Activated CD4-positive, alpha-beta memory T cell treated with anti-CD3 and anti-CD28 coated beads for 36 hours (primary cell): ENCODE measurements at places on chromosomes 4 and X. TPM values are rescaled to one million over a fixed set of nuclear protein-coding genes. Genes with fewer than 3 reads are reported as not detected.

GRCh38 chr4:79357365-79357764 is 31.5 kb upstream of the NAA11 start:
- no peak for DNase-seq
- H3K4me1 ChIP-seq = no peaks in the 10 kb centered on the region
- H3K27ac ChIP-seq = no peak overlapping the region
- H3K4me3 ChIP-seq = no peak overlapping the region

DNA sequence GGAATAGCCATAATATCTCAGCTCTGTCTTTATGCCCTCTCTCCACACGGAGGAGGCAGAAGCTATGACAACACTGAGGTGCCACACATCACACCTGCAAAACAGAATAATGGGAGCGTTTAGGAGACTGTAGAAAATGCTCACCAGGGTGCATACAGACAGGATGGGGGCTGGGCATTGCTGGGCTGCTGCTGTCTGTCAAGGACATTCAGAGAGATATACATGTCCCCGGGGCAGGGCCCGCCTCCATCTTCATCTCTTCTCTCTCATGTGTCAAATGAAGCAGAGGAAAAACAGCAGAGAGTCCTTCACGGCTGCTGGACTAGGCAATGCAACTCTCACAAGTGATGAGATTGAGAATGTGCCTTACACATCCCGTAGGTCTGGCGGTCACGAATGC is 65.3 kb upstream of the DHRSX start:
- no peak for DNase-seq
- no peaks in the 10 kb centered on the region for H3K4me1 ChIP-seq
- no peaks in the 10 kb centered on the region for H3K27me3 ChIP-seq
- H3K36me3 ChIP-seq = no peaks in the 10 kb centered on the region

- no peaks in the 10 kb centered on the region for H3K4me1 ChIP-seq
- H3K27ac ChIP-seq = no peak overlapping the region
- DNase-seq = no peak
- H3K4me3 ChIP-seq = no peak overlapping the region
- H3K36me3 ChIP-seq = no peaks in the 10 kb centered on the region
Measured at GRCh38 chr4:44983083-44983482, 256.7 kb upstream of the GNPDA2 start.

DNA sequence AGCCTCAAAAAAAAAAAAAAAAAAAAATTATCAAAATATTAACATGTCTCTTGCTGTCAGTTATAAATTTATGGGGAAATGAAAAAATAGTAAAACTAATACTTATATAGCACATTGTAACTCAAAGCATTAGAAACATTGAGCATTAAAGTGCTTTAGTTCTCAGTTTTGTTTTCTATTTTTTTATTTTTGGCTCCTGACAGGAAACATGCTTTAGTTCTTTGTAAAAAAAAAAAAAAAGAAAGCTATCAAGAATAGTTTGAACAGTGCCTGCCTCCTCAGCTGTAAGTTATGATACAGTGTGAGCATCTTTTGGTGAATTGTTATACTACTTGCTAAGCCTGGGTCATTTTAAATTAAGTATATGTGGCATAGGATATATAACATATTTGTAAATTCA is 5.1 kb upstream of the CENPC start:
- H3K27me3 ChIP-seq = no peaks in the 10 kb centered on the region
- no peak overlapping the region for H3K4me3 ChIP-seq
- no peaks in the 10 kb centered on the region for H3K36me3 ChIP-seq
- no peak overlapping the region for H3K27ac ChIP-seq

- H3K36me3 ChIP-seq = no peaks in the 10 kb centered on the region
- H3K27ac ChIP-seq = no peak overlapping the region
Measured at GRCh38 chrX:8390771-8391170, 73.9 kb upstream of the VCX3B start.

GRCh38 chr4:158624889-158625478 is 46.7 kb downstream of the C4orf46 start:
- no peaks in the 10 kb centered on the region for H3K36me3 ChIP-seq
- no peak for DNase-seq
- no peak overlapping the region for H3K27ac ChIP-seq

DNA sequence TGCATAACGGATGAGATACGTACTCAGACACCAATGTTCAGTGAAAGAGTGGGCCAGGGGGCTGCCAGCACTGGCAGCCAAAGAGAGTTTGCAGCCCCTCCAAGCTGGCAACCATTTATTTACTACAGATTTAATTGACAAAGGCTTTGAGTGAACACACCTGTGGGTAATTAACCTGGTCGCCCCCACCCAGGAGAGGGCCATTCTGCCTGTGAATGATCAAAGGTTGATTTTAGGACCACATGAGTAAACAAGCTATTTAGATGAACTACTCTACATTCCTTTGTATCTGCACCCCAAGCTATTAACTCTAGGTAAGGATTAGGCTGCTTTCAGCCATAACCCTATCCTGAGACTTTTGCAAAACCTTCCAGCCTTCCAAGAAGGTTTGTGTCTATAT is 55.0 kb downstream of the RBM46 start:
- no peaks in the 10 kb centered on the region for H3K27me3 ChIP-seq
- H3K4me1 ChIP-seq = no peaks in the 10 kb centered on the region
- no peak overlapping the region for H3K4me3 ChIP-seq
- no peak overlapping the region for H3K27ac ChIP-seq
- H3K36me3 ChIP-seq = no peaks in the 10 kb centered on the region
- DNase-seq = no peak

DNA sequence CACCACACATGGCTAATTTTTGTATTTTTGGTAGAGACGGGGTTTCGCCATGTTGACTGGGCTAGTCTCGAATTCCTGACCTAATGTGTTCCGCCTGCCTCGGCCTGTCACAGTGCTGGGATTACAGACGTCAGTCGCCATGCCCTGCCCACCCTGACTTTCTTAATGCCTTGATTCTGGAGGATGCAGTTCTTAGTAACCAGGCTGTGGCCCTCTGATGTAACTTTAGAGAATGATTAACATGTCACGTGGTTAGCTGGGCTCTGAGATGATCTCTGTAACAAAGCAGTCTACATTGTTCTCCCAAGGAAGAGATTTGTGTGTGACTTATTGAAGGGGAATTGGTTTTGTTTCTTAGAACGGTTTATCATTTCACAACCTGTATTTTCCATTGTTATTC is 30.6 kb downstream of the ANK2 start:
- peaks cover 5% of the 10 kb centered on the region for H3K27me3 ChIP-seq
- H3K4me1 ChIP-seq = no peaks in the 10 kb centered on the region
- DNase-seq = no peak
- H3K27ac ChIP-seq = no peak overlapping the region

DNA sequence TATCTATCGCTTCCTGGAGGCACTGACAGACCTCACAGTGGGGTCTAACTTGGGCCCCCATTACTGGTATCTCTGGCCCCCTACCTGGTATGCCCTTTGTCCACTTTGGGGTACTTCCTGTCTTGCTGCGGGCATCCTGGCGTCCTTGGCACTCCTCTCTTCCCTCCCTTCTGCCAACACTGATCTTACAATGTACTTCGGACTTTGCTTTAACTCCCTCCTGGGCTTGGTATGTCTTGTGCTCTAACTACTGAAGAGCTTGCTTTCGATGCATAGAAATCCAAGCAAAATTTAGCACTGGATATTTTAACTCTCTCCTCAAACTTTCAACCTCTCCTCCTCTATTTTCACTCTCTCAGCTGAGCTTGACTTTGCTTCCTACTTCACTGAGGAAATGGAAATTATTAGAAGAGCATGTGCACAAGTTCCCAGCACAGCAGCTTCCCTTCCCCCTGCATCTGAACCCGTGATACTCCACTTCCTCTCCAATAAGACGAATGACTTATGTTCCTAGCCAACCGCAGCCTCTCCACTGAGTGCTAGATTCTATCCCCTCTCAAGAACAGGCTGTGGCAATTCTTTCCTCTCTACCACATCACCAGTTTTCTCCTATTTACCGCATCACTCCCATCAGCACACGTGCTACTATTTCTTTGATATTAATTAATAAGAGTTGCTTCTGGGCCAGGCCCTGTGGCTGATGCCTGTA is 52.9 kb downstream of the SUPT20HL2 start:
- H3K36me3 ChIP-seq = no peaks in the 10 kb centered on the region
- H3K4me1 ChIP-seq = peaks cover 12% of the 10 kb centered on the region
- no peak overlapping the region for H3K4me3 ChIP-seq
- peak overlapping the region; percentile 47 for H3K27ac ChIP-seq

DNA sequence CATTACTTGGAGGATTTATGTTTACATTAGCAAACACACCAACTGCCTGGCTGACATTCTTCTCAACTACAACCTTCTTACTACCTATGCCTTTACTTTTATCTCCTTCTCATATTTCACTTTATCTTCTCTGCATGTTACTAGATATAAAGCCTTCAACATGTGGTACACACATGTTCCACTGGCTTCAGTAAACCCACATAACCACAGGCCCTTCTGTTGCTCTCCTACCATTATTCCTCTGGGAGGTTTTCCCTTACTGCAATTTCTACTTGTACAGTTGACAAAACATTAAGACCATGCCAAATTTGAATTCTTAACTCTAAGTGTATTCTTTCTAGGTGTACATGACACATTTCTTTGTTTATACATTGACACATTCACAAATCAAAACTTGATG is 133.1 kb downstream of the ARAP2 start:
- no peaks in the 10 kb centered on the region for H3K4me1 ChIP-seq
- no peak overlapping the region for H3K27ac ChIP-seq

DNA sequence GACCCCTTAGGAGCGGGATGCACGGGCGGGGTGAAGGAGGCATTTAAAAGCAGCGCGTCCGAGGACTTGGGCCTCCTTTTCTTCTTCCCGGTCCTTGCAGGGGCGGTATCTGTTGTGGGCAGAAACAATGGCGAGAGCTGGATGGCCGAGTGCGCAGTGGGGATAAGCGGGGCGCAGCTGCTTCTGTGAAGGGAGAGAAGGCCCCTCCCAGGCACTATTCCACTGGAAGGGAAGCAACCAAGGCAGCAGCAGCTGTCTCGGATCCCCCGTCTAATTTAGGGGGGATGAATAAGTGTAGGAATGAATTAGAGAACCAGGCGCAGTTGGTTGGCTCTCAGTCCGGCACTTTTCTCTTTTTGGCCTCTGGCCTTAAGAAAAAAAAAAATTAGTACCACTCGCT is 995 bp downstream of the SMARCA5 start:
- H3K36me3 ChIP-seq = peaks cover 38% of the 10 kb centered on the region
- no peaks in the 10 kb centered on the region for H3K27me3 ChIP-seq
- H3K4me1 ChIP-seq = peaks cover 35% of the 10 kb centered on the region

GRCh38 chrX:21375708-21376009 is 1.4 kb downstream of the CNKSR2 start:
- DNase-seq = no peak
- H3K27ac ChIP-seq = no peak overlapping the region
- H3K27me3 ChIP-seq = no peaks in the 10 kb centered on the region
- H3K4me1 ChIP-seq = peaks cover 29% of the 10 kb centered on the region
- no peaks in the 10 kb centered on the region for H3K36me3 ChIP-seq

- no peaks in the 10 kb centered on the region for H3K36me3 ChIP-seq
- no peak for DNase-seq
- H3K27me3 ChIP-seq = no peaks in the 10 kb centered on the region
- H3K4me1 ChIP-seq = no peaks in the 10 kb centered on the region
- H3K27ac ChIP-seq = no peak overlapping the region
Measured at GRCh38 chr4:127081041-127081440, 551.7 kb upstream of the INTU start.

DNA sequence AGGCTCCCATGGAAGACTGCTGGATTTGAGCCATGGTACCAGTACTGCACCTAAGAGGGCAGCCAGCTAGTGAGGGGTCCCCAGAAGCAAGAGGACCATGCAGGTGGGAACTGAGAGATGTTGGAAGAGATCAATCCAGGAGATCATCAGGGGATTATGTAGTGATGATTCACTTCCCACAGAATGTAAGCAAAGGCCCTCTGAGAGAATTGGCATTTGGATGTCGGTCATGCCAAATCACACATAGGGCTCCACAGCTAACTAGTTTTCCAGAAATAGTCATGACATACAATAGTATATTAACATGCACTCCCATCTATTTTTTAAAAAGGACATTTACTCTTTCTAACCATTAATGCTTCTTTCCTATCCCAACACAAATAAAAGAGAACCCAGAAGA is 112.5 kb downstream of the RASGEF1B start:
- H3K4me3 ChIP-seq = no peak overlapping the region
- H3K4me1 ChIP-seq = peaks cover 2% of the 10 kb centered on the region

DNA sequence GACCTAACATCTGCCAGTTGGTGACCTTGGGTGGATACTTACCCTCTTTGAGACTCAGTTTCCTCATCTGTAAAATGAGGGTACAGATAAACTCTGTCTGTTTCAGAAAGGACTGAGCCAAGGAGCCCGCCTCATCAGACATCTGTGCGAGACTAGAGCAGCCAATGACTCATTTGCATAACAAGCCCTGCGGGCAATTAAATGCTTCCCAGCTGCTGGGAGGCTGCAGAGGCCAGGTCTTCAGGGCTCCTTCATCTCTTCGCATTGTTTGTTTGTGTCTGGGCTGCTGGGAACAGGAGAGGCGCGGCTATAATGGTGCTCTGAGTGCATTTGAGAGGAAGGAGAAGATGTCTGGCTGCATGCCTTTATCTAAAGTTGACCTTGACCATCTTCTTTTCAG is 85.0 kb downstream of the ADRA2C start:
- peaks cover 3% of the 10 kb centered on the region for H3K27me3 ChIP-seq
- no peak overlapping the region for H3K4me3 ChIP-seq
- no peak overlapping the region for H3K27ac ChIP-seq
- H3K4me1 ChIP-seq = no peaks in the 10 kb centered on the region

DNA sequence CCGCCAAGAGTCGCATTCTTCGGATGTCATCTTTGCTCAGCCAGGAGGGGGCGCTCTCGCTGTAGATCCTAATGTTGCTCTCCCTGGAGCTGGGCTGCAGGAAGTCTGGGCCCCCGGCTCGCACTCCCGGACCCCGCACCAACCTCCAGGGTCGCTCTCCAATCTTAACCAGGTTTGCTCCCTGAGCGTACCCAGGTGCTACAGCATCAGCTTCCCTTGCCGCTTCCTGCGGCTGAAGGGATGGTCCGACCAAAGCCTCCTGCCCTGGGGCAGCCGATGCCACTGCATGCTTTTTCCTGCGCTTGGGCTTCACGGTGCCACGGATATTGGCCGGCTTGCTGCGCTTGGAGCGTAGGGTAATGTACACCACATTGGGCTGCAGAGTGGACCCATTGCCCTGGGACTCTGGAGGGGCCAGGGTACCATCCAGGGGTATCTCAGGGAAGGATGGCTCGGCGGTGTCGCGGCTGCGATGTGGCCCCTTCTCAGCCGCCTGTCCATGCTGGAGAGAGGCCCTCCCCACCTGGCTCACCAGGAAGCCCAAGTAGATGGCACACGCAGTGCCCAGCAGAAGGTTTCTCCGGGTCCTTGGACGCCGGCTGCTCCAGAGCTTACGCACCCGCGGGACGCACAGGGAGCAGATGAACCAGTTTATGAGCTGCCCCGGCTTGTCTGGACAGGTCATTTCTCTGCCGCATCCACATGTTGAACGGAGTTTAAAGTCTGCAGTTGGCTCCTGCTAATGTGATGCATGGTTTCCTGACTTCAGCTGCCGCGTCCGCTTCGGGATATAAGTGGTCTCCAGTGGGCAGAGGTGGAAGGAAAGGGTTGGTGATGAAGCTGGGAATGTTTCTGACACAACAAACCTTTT is 1.9 kb downstream of the GASK1B start:
- H3K36me3 ChIP-seq = no peaks in the 10 kb centered on the region
- peaks cover 8% of the 10 kb centered on the region for H3K4me1 ChIP-seq

GRCh38 chr4:69835766-69836165 is 24.2 kb downstream of the SULT1E1 start:
- H3K36me3 ChIP-seq = no peaks in the 10 kb centered on the region
- no peaks in the 10 kb centered on the region for H3K27me3 ChIP-seq
- no peak overlapping the region for H3K4me3 ChIP-seq
- no peak for DNase-seq

Gene GUCY1A1
- not detected for total RNA-seq

Gene SLC25A43
- total RNA-seq = 6.0 TPM

Gene PI4K2B
- 42.3 TPM for total RNA-seq

Gene KLF3
- 9.9 TPM for total RNA-seq

Gene BDH2
- 15.4 TPM for total RNA-seq

Gene BGN
- total RNA-seq = not detected

Gene CLDN34
- total RNA-seq = not detected

Gene FAM120C
- total RNA-seq = 4.5 TPM

Gene EMCN
- not detected for total RNA-seq
